Thymus (tissue), 14 donors: ENCODE measurements at places on chromosomes 1 and 21.

DNA sequence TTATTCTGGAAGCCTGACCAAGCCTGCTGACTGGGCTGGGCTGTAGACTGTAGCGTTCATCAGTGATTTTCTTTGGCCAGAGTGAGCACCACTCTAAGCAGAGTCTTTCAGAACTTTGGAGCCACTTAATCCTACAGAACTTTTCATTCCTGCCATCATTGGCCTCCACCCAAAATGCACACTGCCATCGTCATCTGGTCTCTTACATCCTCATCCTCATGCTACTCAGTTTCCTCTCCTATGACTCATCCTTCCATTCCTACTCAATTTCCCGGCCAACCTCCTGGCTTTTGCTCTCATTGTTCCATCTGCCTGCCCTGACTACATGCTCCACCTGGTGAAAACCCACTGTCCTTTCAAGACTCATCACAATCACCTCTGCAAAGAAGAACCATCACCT is 233.8 kb upstream of the USP25 start:
- no peak for DNase-seq

DNA sequence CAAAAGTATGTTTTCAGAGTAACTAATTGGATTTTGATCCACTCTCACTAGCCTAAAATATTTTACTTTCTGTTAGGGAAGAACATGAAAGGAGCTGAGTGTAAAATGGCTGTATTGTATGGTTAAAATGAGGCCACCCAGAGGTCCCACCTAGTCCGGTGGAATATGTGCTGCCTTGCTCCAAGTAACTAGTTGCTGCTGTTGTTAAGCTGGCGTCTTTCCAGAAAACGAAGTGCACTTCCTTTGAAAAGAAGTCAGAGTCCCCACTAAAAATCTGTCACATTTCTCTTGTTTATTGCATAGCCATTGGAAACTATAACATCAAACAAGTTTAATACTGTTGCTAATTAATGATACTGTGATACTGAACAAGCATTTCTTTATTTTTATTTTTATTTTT is 3.2 kb downstream of the SLC25A33 start:
- DNase-seq, result no peak

DNA sequence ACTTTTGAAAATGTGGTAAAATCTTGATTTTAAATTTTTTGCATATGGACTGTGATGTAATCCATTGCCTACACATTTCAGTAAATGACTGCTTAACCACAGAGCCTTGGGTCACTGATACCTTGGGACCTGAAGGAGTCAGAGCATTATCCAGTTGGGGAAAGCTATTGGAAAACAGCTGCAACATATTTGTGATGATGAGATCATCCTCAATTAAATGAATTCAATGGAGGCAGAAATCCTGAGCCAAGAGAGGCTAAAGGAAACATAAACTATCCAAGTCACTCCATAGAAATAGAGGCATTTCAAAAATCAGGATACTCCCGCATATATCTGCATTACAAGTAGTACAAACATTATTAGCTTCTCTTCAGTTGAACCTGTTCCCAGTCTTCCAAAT is 99.8 kb upstream of the PRMT6 start:
- no peak for DNase-seq

- DNase-seq, result no peak
Observed at GRCh38 chr1:231214918-231215680, 25.9 kb upstream of the GNPAT start.

DNA sequence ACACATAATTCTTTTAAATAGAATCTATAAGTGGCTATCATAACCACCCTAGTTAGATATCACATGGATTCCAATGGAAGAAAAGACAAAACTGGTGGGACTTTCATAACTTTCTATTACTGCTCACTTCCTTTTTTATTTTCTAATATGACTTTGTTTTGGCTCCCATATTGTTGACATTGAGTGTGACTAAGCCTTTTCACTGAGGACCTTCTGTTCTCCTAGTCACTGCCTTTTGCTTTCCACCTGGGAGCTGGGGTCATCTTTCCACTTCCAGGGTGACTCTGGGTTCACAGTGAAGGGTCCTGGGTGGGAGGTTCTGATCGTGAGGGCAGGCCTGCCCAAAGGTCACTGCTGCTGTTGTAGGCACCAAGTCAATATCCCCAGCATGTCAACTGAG is 275.8 kb downstream of the TGFB2 start:
- DNase-seq, result no peak

GRCh38 chr1:241964550-241965282 is 7.1 kb downstream of the BECN2 start:
- no peak for DNase-seq
